ENCODE measurements at places on chromosomes 7 and 10.

DNA sequence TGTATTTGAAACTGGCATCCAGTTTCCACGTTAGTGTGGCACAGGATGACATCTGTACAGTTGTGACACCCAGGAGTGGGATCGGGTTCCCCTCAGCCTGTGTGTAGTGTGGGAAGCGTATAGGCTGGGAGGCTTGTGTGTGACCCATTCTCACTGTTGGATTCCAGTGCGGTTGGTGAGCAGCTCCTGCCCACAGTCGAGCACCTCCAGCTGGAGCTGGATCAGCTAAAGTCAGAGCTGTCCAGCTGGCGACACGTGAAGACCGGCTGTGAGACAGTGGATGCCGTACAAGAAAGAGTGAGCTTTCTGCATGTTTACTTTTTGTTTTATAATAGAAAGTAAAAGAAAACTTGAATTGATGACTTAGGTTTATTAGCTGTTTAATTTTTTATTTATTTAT, 18.7 kb upstream of the GET4 start:
- DNase-seq: no peak

DNA sequence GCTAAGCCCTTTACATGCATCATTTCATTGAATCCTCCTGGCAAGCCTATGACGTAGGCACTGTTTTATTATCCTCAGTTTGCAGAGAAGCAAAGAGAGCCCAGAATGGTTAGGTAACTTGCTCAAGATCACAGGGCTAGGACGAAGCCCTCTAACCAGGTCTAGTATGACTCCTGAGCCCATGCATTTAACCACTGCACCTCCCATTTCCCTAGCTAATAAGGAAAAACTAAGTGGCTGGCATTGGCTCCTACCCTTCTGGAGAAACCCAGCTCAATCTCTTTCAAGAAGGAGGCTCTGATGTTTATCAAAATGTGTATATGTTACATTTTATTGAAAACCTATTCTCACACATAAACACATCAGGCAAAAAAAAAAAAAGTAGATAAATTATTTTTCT, 19.8 kb downstream of the MYOF start:
- DNase-seq: no peak

DNA sequence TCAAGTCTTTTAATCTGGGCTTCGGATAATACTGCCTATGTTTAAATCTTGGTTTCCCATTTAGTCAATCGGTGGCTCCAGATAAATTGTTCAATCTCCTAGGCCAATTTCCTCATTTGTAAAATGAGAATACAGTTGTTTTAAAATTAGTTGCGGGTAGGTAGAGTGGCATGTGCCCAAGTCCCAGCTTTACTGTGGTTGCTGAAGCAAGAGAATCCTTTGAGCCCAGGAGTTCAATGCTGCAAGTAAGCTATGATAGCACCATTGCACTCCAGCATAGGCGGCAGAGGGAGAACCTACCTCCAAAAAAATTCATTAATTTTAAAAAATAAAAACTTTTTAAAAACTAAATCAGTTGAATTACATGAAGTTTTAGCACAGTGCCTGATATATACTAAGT, 7.3 kb downstream of the RNF216 start:
- no peak for DNase-seq

- no peak for DNase-seq
Observed at GRCh38 chr7:77360104-77360503, 56.0 kb downstream of the GSAP start.

GRCh38 chr7:3244241-3244814, 56.7 kb upstream of the SDK1 start:
- no peak for DNase-seq
